ENCODE measurements at places on chromosomes 2 and 18. TPM values are rescaled to one million over a fixed set of nuclear protein-coding genes. Genes with fewer than 3 reads are reported as not detected.

DNA sequence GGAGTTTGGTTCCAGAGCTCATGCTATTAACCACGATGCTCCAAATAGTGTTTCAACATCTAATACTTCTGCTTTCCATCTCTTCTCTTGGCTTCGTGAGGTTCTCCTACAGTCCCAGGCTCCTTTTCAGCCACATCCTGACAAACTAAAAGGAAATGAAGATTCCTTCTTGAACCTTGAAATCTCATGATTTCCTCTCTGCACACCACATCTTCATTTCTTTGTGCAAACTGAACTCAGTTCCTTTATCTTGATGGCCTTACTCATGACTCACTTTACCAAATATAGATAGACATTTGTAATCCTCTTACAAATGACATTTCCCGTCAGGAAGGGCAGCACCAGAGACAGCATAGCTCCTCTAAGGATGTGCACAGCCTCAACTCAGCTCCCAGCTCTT is 50.0 kb upstream of the ITGA4 start:
- H3K36me3 ChIP-seq: peaks cover 3% of the 10 kb centered on the region
- no peaks in the 10 kb centered on the region for H3K27me3 ChIP-seq
- no peak for DNase-seq

DNA sequence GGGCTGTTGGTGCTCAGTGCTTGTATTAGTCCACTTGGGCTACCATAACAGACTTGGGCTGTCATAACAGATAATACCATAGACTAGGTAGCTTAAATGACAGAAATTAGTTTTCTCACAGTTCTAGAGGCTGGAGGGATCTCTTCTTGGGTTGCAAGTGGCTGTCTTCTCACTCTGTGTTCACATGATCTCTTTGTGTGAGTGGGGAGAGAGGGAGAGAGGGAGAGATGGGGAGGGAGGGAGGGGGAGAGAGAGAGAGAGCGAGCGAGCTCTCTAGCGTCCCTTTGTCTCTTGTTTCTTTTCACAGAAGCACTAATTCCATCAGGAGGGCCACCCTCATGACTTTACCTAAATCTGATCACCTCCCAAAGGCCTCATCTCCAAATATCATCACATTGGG is 4.5 kb upstream of the XRCC5 start:
- no peaks in the 10 kb centered on the region for H3K27me3 ChIP-seq
- DNase-seq: no peak
- no peak overlapping the region for H3K4me3 ChIP-seq
- no peak overlapping the region for H3K27ac ChIP-seq

Gene GAREM1
- not detected for total RNA-seq

Gene SCN9A
- total RNA-seq: not detected

Gene POTEC
- total RNA-seq: not detected

GRCh38 chr18:56598422-56598821 is 40.0 kb downstream of the TXNL1 start:
- DNase-seq: no peak
- no peak overlapping the region for H3K4me3 ChIP-seq
- no peak overlapping the region for H3K27ac ChIP-seq
- peaks cover 4% of the 10 kb centered on the region for H3K36me3 ChIP-seq
- no peaks in the 10 kb centered on the region for H3K4me1 ChIP-seq
- H3K27me3 ChIP-seq: no peaks in the 10 kb centered on the region

Gene DAW1
- not detected for total RNA-seq

GRCh38 chr2:26710743-26711456 is 18.4 kb downstream of the KCNK3 start:
- H3K36me3 ChIP-seq: no peaks in the 10 kb centered on the region
- H3K4me1 ChIP-seq: no peaks in the 10 kb centered on the region
- DNase-seq: no peak
- H3K27ac ChIP-seq: no peak overlapping the region
- no peaks in the 10 kb centered on the region for H3K27me3 ChIP-seq

DNA sequence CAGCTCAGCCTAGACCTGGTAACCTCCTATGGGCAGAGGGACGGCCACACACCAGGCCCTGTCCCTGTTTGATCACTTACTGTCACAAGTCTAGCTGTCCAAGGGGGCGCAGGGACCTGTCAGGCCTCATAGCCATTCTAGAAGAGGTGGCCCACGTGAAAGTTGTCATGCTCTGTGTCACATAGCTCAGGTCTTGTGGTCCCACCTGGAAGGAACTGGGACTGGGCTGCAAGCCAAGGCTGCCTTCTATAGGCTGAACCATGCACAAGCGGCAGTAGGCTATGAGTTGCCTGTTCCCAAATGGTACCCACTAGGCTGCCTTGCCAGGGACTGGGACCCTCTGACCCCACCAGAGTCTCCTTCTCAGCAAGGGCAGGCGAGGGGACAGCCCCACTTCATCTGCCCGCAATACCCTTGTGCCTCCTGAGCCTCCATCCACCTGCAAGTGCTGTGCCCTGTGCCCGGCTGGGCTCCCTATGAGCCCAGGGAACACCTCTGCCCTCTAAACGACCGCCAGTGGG is 177.5 kb downstream of the ANAPC1 start:
- no peak overlapping the region for H3K4me3 ChIP-seq
- no peaks in the 10 kb centered on the region for H3K36me3 ChIP-seq

DNA sequence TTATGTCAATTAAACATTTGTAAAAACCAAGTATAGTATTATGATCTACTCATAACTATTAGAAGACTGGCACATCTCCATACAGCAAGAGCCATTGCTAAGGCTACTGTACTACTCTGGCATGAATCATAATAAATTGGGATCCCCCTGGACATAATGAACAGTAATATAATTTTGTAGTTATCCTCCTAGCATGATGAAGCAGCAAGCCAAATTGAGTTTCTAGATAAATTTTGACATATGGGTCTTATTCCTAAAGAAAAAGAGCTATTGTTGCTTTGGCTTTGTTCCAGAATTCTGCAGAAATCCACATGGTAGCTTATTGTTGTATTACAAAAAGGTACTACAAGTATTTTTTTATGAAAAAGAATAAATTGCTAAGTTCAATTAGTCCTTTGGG is 204.3 kb downstream of the CAMKMT start:
- no peaks in the 10 kb centered on the region for H3K27me3 ChIP-seq
- peaks cover 7% of the 10 kb centered on the region for H3K36me3 ChIP-seq
- no peak overlapping the region for H3K27ac ChIP-seq

DNA sequence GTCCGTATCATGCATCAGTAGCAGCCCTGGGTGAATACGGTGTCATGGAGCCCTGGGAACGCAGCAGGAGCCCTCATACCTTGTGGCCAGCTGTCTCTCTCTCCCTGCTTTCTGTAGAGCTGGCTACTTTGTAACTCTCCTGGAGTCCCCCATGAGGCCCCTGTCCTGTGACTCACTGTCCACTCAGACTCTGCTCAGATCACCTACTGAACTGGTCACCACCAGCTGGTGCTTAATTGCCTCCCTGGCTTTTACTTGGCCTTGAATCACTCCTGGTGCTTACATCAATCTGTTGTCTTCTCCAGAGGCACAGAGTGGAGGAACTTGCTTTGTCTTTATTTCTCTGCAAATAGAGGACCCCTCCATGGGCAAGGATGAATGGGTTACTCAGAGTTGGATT is 172.7 kb downstream of the HRH4 start:
- H3K4me1 ChIP-seq: no peaks in the 10 kb centered on the region
- no peaks in the 10 kb centered on the region for H3K27me3 ChIP-seq
- H3K36me3 ChIP-seq: no peaks in the 10 kb centered on the region
- no peak for DNase-seq
- no peak overlapping the region for H3K4me3 ChIP-seq

DNA sequence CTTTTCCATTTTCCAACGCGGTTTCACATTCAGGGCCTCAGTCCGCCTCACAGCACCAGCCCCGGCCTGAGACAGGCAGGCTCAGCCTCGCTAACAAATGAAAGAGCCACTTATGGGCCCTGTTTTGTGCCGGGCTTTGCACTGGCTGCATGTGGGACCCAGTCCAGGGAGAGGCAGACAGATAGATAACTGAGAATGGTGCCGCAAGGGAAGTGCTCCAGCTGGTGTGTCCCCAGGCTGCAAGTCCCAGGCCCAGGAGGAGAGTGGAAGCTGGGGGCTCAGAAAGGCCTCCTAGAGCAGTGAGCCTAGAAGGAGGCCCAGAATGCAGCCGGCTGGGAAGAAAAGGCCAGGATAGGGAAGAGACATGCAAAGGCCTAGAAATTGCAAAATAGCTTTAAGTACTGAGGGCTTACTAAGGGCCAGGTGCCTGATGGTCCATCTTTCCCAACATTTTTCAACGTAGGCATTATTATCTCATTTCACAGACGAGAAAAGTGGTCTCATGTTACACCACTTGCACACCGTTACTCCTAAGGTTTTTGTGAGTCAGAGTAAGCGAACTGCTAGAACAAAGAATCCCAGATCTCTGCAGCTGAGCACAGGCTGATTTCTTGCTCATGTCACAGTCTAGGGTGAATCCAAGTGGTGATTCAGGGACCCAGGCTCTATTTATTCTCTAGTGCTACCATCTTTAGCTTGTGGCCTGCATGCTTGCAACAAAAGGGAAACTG is 26.0 kb downstream of the ADRA2B start:
- H3K27me3 ChIP-seq: peaks cover 2% of the 10 kb centered on the region
- H3K36me3 ChIP-seq: no peaks in the 10 kb centered on the region
- no peak overlapping the region for H3K27ac ChIP-seq
- no peaks in the 10 kb centered on the region for H3K4me1 ChIP-seq

GRCh38 chr2:73104933-73105332 is 7.8 kb downstream of the RAB11FIP5 start:
- no peaks in the 10 kb centered on the region for H3K36me3 ChIP-seq
- H3K4me3 ChIP-seq: no peak overlapping the region
- DNase-seq: no peak
- H3K4me1 ChIP-seq: no peaks in the 10 kb centered on the region
- no peaks in the 10 kb centered on the region for H3K27me3 ChIP-seq
- no peak overlapping the region for H3K27ac ChIP-seq

Gene HOXD10
- not detected for total RNA-seq

- DNase-seq: no peak
- no peaks in the 10 kb centered on the region for H3K4me1 ChIP-seq
- no peaks in the 10 kb centered on the region for H3K36me3 ChIP-seq
- H3K27me3 ChIP-seq: no peaks in the 10 kb centered on the region
- no peak overlapping the region for H3K27ac ChIP-seq
Observed at GRCh38 chr2:17171446-17172049, 346.7 kb downstream of the RAD51AP2 start.

DNA sequence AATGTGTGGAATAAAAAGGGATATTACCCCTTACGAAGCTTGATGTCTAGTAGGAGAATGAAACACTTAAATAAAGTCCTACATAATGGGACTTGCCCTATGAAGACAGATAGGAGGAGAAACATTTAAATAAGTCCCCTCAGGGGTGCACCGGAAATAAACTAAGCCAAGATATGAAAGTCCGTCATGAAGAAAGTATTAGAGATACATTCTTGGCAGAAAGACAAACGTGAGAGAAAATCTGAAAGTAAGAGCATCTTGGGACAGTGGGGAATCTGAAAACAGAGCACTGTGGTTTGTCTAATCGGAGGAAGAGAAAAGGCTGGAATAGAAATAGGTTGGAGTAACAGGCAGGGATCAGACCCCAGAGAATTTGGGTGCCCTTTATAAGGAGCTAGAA is 516.9 kb upstream of the DSEL start:
- H3K27me3 ChIP-seq: no peaks in the 10 kb centered on the region
- H3K4me3 ChIP-seq: no peak overlapping the region
- H3K27ac ChIP-seq: no peak overlapping the region
- H3K36me3 ChIP-seq: no peaks in the 10 kb centered on the region
- no peak for DNase-seq

Gene SCYGR4
- total RNA-seq: not detected

- no peak for DNase-seq
- H3K27ac ChIP-seq: no peak overlapping the region
- H3K4me1 ChIP-seq: peaks cover 29% of the 10 kb centered on the region
- no peaks in the 10 kb centered on the region for H3K27me3 ChIP-seq
- H3K36me3 ChIP-seq: peaks cover 3% of the 10 kb centered on the region
Observed at GRCh38 chr2:39386064-39386463, 51.0 kb downstream of the MAP4K3 start.

Gene STON1
- 0.95 TPM for total RNA-seq

Gene CWC22
- 23.4 TPM for total RNA-seq

Gene APCDD1
- not detected for total RNA-seq

GRCh38 chr2:148519013-148519412 is 125.5 kb upstream of the EPC2 start:
- no peak for DNase-seq
- H3K4me3 ChIP-seq: no peak overlapping the region
- peaks cover 45% of the 10 kb centered on the region for H3K4me1 ChIP-seq
- no peak overlapping the region for H3K27ac ChIP-seq
- no peaks in the 10 kb centered on the region for H3K27me3 ChIP-seq

- DNase-seq: no peak
- no peak overlapping the region for H3K4me3 ChIP-seq
- H3K27ac ChIP-seq: no peak overlapping the region
- no peaks in the 10 kb centered on the region for H3K4me1 ChIP-seq
- peaks cover 4% of the 10 kb centered on the region for H3K27me3 ChIP-seq
- H3K36me3 ChIP-seq: no peaks in the 10 kb centered on the region
Observed at GRCh38 chr2:204133476-204133875, 196.9 kb downstream of the ICOS start.

DNA sequence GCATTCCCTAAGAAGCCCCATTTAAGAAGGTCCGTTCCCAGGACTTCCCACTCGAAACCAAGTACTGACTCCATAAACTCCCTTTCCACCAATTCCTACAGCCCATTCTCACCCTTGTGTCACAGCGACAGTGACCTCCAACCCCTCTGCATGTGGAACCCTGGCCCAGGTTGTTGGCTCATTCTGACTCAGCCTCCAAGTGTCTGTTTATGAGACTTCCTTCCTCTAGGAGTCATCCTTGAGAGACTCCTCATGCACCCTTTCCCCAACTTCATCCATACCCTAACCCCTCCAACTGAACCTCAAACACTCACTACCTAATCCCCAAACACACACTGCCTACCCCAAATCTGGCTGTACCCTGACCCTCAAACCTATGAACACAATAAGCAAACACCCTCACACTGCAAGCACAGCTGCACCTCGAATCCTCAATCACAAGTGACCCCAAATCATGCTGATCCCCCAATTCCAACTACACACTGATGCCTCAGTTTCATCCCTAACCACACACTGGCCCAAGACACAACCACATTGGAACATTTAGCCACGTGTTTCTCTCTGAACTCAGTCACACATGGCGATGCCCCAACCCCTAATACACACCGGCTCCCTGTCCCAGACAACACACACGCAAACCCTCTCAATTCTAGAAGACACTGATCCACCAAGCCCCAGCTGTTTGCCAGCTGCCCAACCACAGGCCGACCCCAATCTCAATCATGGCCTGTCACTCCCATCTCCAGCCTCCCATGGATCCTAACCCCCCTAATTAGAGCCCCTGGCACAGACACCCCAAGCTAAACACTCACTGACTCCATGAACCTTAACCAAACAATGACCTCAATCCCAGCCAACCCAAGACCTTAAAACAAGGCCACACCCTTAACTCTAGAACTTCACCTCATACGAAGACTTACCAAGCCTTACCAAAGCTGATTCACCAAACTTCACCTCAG is 219.6 kb downstream of the CYP26B1 start:
- no peaks in the 10 kb centered on the region for H3K27me3 ChIP-seq
- no peaks in the 10 kb centered on the region for H3K36me3 ChIP-seq
- H3K27ac ChIP-seq: no peak overlapping the region
- DNase-seq: no peak
- no peak overlapping the region for H3K4me3 ChIP-seq
- H3K4me1 ChIP-seq: no peaks in the 10 kb centered on the region

Gene PKDCC
- not detected for total RNA-seq
